Activated T-cell treated with anti-CD3 and anti-CD28 coated beads for 4 hours (primary cell): ENCODE measurements at places on chromosomes 4 and X.

DNA sequence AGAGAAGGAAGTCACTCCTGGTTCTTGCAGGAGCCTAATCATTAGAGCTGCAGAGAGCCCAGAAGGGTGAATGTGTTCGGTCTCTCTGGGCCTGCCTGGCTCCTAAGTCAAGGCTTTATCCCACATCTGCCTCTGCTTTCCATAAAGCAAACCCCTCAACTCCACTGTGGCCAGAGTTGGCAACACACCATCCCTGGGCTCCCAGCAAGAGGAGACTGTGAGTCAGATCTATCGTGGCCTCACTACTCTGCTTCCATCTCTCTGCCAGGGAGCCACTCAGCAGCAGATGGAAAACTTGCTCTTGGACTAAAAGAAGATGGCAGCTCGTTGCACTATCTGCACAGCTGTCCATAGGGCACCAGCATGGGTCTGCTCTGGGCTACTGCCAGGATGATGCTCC, 348.2 kb downstream of the FBXW7 start:
- no peak for DNase-seq

- no peak for DNase-seq
These were observed 27.2 kb upstream of the SEC24B start for GRCh38 chr4:109406337-109406931.

DNA sequence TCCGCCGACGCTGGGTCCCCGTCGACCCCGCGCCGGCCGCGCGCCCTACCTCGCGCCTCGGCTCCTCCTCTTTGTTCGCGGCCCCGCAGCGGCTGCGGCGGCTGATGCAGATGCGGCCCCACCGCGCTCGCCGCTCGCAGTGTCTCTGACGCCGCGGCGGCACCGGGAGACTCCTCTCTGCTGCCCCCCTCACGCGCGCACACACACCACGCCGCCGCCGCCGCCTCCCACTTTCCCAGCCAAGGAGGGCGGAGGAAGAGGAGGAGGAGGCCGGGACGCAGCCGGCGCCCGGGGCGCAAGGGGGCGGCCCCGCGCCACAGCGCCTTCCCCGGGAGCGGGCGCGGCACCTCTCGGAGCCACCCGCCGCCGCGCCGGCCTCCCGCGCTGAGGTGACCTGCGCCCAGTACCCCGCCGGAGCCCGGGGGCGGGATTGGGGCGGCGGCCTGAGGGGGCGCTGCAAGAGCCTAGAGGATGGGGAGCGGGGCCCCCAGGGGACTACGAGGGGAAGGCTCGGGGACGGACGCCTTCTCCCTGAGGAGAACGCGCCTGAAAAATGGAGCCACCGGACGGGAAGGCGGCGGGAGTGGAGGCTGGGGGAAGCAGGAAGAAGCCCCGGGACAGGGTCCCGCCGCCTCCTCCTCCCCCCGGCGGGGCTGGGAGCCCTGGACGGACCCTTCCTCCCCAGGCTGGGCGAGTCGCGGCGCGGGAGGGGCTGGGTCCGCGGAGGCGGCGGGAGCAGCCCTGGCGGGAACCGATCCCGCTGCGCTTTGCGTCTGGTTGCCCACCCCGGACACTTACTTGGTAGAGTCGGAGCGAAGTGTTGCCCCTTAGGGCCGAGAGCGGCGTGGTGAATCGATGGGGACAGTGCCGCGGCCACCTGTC, at the start of gene SH3RF1:
Gene SH3RF1, minus strand, starts transcription at position 147 of the 882 bp plus-strand sequence. CDS start 1,744 bp downstream, outside the sequence.
- no peak for DNase-seq

GRCh38 chrX:33149085-33149484, 62.3 kb downstream of the DMD start:
- no peak for DNase-seq

DNA sequence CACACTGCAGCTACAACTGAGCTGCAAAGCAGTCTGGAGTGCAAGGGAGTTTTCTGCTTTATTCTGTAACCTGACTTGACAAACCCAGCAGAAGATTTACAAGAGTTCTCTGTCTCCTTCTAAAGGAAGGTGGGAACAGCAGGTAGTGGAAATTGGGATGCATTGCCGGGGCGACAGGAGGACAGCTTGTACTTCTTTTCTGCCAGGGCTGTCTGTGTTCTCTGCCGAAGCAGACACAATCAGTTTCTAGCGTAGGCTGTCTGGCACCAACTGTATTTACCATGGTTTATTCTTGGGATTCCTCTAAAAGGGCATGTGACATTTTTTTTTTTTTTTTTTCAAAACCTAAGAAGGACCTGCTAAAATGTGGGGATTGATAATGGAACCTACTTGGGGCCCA, 190.8 kb upstream of the GK2 start:
- DNase-seq: no peak

DNA sequence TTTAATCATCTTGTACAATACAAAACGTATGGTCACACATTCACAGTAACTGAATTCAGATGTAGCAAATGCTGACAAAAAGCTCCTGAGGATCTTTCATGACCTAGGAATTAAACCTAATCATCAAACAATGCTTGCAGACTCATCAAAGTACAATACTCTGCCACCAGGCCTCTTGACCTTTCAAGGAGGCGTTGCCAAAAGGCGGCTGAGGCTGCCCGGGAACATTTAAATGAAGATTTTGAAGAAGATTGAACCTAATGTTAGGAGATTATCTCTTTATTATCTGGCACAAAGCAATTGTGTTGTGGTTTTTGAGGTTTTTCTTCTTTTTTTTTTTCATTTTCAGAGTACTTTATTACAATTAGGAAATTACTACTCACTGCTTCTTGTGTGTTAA, 340.5 kb downstream of the GALNTL6 start:
- DNase-seq: no peak

DNA sequence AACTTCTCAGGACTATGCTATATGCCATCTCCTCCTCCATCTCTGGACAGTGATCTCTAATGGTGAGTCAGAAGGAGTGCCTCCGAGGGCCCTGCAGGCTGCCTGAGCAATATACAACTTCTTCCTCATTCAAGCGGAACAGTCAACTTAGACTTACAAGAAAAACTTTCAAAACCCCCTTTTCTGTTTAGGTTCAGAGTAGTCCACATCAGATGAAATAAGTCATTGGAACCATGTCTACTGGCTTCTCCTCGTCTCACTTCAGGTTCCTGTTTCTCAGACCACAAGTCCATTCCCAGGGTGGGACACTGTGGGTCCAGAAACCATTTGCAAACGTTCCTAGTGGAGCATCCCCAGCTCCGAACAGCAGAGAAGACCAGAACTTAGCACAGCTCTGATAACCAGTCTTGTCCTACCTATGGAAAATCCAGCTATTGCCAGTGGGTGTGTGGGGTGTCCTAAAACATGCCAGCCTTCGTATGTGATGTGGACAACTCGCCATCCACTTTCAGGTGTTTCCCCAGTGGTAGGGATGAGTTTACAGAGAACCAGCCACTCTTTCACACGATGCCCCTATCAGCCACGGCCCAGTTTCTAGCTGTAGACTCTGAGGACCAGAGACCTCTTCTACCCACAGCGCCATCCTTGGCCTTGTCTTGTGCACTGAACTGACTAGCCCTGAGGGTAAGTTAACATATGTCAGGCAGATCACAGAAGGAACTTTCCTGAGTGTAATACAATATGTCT, 32.7 kb upstream of the NKRF start:
- DNase-seq: no peak
